ENCODE measurements at places on chromosomes 5 and 9.
A peak's percentile ranks its signal among the peaks of the same experiment; 100 is the strongest.

GRCh38 chr5:21820527-21820926 is 1032.6 kb downstream of the CDH12 start:
- DNase-seq: no peak

GRCh38 chr9:17019398-17019797 is 115.4 kb upstream of the CNTLN start:
- no peak for DNase-seq

DNA sequence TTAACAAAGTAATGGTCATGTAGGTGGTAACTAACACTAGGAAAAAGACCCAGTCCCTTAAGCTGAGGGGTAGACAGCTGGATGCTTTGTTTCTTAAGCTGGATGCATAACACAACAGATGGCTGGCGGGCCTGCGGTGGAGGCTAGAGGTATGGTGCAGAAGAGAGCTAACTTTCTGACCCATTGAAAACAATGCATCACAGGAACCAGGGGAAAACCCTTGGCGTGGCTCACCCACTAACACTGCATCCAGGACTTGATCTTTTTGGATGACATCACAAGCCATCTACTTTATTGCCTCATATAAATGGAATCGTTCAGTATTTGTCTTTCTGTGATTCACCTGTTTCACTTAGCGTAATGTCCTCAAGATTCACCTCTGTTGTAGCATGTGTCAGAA is 138.7 kb downstream of the AUH start:
- no peak for DNase-seq

DNA sequence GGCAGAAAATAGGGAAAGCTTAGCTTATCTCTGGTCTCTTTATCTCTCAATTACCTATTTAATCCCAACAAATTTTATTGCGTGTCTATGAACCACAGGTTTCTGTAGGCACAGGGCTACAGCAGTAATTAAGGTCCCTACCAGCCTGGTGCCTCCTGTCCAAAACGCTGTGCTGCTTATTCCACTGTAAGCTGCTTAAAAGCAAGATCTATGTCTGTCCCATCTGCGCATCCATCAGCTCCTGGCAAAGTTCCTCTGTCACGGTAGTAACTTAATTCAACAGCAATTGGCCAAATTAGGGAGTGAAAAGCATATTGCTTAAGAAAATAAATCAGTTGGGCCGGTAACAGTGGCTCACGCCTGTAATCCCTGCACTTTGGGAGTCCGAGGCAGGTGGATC is 235.8 kb upstream of the VLDLR start:
- no peak for DNase-seq

GRCh38 chr9:96139592-96140295 is 162.2 kb downstream of the HSD17B3 start:
- peak; percentile 88 for DNase-seq

- no peak for DNase-seq
These were observed 608.3 kb upstream of the NUDT12 start for GRCh38 chr5:104170926-104171325.

- peak; percentile 37 for DNase-seq
These were observed 2.1 kb downstream of the CHSY3 start for GRCh38 chr5:129906177-129906887.

DNA sequence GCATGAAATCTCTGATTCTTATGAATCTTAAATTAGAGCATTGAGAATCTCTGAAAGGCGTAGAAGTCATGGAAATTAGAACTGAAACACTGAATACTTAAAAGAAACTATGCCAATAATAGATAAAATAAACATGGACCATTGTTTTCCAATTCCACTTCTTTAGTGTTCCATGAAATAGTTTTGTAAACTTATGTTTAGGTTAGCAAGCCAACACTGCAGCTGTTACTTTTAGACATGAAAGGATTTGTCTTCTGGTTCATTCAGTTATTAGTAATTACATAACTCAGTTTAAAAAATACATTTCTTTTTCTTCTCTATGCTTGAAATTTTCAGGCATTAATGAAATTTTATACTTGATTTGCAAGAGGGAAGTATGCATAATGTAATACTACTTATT is 733.4 kb upstream of the NUDT12 start:
- no peak for DNase-seq

GRCh38 chr9:93126151-93126781 is 7.8 kb downstream of the NINJ1 start:
- DNase-seq: no peak

DNA sequence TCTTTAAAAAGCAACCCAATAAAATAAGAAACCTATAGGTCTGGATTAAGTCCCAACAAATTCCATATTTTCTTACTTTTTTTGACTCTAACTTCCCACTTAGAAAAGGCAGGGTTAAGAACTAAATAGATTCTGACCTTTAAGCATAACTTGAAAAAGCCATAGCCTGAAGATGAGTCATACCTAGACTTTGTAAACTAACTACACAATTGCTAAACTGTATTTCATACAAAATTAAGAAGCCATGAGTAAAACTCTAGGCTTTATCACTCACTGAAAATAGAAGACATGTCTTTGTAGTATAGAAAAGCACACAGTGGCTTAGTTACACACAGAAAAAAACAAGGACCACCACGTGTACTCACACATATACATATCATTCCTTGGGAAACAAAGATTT is 51.5 kb downstream of the MLLT3 start:
- no peak for DNase-seq

DNA sequence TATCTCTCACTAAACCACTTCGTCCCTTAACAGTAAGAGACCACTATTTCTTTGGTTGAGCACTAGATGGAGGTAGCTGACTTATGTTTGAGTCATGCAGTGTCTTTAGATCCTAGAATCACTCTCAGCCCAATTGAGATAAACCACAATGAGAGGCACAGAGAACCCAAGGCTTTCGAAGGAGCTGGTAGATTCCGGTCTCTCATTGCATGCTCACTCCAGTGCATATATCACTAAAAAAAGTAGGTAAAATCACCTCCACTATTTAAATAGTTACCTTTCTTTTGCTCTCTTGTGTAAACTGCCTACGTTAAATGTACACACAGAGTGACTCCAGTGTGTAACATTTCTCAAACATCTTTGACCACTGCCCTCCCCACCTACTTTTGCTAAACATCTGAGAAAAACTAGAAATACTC is 27.6 kb downstream of the ACTL7A start:
- DNase-seq: no peak

DNA sequence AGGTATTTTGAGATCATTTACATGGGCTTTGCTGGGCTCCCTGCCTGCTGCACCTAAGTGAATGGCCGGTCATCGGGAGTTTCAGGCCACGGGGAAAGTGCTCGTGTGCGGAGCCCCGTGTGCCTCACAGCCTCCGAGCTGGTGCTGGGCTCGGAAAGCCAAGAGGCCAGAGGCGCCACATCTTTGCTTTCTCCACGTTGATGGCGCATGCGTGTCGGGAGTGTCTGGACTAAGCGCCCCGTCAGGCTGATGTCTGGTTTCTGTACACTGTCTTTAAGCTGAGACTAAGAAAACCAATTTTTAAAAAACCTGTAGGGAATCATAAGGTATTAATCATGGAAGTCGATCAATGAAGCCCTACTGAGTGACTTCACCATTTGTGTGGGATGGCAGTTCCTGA is 69.1 kb downstream of the OTULIN start:
- DNase-seq: no peak

DNA sequence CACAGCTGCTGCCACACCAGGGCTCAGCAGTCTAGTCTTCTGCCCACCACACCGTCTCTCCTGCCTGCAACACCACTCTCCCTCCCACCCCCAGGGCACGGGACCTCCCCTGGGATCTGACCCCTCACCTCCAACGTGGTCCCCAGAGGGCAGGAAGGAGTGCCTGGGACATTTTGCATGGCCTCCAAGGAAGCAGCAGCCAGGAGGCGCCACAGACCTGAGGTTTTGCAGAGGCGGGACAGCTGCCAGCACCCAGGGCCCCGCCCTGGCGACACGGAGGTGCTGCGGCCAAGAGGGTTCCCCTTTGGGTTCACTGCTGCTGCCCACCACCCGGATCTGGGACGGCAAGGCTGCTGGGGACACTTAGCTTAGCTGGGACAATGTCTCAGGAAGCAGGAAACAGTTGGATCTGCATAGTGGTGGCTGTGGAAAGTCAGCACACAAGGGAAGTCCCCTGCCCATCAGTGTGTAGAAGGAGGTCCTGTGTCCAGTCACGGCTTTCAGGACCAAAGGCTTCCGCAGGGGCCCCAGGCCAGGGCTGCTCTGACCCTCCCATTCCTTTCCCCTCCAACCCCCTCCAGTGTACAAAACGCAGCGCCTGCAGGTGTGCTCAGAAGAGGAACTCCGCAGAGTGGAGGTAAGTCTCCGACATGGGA is 13.8 kb downstream of the PROP1 start:
- no peak for DNase-seq

DNA sequence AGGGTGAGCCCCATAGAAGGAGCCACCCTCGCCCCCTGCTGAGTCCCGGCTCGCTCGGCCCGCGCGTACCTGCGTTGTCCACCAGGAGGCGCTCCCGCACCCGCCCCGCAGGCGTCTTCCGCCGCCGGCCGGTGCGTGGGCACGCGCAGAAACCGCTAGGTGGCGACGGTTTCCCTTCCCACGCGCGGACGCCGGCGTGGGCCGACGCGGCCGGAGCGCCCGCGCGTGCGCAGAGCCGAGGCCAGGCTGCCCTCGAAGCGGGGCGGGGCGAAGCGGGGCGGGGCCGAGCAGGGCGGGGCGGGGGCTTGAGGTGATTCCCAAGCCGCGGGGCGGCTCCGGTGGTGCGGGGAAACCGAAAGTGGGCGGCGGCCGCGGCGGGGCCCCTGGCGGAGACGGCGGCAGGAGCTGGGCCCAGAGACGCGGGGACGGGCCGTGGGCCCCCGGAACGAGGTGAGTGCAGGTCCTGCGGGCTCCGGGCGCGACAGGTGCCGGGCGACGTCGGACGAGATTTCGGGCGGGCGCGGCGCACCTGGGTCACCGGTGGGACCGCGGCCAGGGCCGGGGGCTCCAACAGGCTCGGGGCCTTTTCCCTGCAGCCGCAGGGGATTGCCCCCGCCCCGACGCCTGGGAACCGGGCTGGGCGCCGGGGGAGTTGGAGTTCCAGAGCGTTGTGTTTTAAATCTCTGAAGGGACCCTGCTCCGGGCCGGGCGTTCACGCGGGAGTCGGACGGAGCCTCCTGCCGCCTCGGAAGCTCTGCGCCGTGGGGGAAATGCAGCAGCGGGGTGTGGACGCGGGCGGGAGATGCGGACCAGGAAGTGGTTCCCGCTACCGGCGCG is at the start of gene TDRD7:
Gene TDRD7 (plus strand): TSS at position 308 of the 837 bp plus-strand sequence. CDS start 16,370 bp downstream, outside the sequence.
- peak; percentile 36 for DNase-seq

DNA sequence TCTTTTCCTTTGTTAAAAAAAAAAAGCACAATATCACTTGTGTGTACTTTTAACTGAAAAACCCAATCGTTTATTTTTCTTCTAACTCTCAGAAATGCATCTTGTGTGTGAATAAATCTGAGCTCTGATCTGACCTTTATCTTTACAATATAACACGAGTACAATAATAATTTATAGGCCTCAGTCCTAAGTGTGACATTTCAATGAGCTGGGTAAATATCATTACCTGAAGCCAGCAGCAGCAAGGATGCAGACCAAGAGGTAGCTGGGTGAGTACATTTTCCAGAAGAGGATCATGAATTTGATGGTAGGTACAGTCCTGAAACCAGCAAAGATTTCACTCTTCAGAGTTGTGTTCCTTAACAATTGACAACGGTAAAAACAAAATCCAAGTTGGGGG is 264.0 kb upstream of the KIF2A start:
- DNase-seq: no peak

Measured in smooth muscle cell of the brain vasculature (primary cell).